ENCODE measurements at places on chromosomes 1 and 21.

DNA sequence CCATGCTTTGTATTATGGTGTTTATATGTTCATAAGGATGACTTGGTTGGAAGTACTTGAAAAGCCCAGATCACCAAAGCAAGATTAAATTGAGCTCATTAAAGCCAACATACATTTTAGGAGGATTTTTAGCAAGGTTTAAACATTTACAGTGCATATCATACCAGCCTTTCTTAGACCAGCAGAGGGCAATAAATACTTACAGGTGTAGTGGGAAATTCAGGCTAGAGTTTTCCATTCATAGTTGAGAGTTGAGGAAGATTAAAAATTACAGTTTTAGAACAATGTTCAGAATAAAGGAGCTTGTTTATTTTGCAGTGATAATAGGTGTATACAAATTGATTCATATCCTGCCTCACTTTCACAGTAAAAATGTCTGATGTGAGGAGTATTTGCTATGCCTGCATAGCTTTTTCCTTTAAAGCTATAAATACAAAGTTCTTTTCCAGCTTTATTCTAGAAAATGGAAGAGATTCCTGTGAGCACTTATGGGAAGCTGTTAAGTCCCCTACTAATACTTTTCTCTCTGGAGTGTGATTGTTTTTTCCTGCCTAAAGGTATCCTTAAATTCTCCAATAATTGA, 35.3 kb downstream of the DTL start:
- DNase-seq, result peak; percentile 42

DNA sequence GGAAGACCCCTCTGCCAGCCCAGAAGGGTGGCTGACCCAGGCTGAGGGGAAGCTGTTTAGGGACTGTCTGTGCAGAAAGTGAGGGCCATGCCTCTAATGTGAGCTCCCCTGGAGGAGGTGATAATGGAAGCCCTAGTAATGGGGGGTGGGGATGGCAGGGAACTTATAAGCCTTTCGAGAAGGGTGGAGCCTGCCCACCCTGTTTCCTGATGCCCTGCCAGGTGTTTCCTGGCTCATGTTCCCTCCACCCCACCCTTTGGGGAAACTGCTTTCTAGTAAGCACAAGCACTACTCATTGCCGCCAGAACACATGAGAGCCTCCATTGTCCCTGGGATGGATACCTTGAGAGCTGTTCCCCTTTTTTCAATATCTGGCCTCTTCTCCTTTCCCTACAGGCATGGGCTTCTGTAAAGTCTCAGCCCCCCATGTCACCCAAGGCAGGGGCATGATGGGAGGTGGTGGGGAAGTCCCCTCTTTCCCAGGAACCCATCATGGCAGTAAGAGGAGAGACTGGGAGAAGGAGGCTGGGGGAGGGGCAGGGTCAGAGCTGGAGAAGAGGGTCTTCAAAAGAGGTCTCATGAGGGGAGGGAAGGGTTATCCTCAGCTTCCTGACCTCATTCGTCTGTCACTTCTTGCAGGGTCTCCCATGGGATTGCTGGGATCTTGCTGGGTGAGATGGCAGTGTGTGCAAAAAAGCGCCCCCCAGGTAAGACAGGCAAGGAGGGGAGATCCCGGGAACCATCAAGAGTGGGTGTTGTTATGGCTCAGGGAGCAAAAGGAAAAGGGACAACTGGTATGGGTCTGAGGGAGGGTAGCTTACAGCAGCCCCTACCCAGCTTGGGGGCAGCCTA, 2.4 kb downstream of the ATP8B2 start:
- DNase-seq, result no peak

DNA sequence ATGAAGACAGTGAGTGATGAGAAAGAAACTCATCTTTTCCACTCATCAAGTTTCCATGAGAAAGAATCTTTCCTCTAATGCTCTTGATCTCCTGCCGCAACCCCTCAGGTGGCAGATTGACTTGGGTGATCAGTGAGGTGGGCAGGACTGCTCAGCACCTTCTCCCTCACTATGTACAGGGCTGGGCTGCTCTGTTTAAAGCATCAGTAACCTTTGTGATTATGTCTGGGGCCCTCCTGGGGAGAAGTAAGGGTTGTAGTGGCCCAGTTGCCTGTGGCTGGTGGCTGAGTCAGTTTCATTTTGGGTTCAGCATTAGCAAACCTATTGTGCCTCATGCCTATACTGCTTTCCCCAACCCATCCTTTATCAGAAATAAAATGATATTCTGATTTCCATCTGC, 366.0 kb downstream of the TTLL7 start:
- DNase-seq, result no peak

DNA sequence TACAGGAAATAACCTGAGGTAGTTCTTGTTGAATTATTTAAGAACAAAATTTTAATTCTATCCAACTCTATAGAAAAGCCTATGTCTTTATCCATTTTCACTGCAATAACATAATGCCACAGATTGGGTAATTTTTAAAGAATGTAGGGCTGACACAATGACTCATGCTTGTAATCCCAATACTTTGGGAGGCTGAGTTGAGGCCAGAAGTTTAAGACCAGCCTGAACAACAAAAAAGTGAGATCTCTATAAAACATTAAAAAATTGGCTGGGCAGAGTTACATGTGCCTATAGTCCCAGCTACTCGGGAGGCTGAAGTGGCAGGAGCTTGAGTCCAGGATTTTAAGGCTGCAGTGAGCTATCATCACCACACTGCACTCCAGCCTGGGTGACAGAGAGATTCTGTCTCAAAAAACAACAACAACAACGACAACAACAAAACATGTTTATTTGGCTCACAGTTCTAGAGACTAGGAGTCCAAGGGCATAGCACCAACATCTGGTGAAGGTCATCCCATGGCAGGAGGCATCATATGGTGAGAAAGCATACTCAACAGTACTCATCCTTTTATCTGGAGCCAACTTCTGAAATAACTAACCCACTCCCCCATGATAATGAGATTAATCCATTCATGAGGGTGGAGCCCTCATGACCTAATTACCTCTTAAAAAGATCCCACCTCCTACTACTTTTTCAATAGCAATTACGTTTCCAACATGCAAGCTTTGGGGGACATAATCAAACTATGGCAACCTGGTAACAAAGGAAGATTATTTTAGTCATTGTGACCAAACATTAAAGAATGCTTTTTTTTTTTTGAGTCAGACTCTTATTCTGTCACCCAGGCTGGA, 59.6 kb downstream of the ABL2 start:
- no peak for DNase-seq

GRCh38 chr1:49240709-49241221, 464.1 kb upstream of the BEND5 start:
- no peak for DNase-seq

DNA sequence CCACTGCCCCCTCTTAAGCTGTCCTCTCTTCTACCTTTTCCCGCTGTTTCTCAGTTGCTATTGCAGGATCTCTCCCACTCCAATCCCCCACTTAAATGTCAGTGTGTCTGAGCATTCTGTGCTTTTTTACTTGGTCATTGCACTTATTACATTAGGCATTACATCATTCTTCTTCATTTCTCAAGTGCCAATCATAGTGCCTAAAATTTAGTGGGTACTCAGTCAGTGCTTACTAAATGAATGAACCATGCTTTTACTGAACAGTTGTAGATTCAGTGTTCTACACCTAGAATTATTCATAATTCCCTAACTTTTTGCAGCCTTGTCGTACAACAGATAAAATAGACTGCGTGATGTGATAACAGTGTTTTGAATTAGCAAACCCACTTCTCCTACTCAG, 19.4 kb downstream of the ARMH1 start:
- no peak for DNase-seq

DNA sequence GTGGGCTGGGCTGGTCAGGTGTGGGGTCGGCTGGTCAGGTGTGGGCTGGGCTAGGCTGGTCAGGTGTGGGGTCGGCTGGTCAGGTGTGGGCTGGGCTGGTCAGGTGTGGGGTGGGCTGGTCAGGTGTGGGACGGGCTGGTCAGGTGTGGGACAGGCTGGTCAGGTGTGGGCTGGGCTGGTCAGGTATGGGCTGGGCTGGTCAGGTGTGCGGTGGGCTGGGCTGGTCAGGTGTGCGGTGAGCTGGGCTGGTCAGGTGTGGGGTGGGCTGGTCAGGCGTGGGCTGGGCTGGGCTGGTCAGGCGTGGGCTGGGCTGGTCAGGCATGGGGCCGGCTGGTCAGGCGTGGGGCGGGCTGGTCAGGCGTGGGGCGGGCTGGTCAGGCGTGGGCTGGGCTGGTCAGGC, 6.3 kb upstream of the FNDC10 start:
- DNase-seq, result no peak

Measured in cerebellar cortex (tissue), 1 donor.